Osteocyte (in vitro differentiated cells): ENCODE measurements at places on chromosomes 16 and 17.

- DNase-seq = no peak
These were observed 52.6 kb downstream of the PLCG2 start for GRCh38 chr16:81831722-81832126.

- no peak for DNase-seq
These were observed 42.0 kb downstream of the MGAT5B start for GRCh38 chr17:76909971-76910760.

DNA sequence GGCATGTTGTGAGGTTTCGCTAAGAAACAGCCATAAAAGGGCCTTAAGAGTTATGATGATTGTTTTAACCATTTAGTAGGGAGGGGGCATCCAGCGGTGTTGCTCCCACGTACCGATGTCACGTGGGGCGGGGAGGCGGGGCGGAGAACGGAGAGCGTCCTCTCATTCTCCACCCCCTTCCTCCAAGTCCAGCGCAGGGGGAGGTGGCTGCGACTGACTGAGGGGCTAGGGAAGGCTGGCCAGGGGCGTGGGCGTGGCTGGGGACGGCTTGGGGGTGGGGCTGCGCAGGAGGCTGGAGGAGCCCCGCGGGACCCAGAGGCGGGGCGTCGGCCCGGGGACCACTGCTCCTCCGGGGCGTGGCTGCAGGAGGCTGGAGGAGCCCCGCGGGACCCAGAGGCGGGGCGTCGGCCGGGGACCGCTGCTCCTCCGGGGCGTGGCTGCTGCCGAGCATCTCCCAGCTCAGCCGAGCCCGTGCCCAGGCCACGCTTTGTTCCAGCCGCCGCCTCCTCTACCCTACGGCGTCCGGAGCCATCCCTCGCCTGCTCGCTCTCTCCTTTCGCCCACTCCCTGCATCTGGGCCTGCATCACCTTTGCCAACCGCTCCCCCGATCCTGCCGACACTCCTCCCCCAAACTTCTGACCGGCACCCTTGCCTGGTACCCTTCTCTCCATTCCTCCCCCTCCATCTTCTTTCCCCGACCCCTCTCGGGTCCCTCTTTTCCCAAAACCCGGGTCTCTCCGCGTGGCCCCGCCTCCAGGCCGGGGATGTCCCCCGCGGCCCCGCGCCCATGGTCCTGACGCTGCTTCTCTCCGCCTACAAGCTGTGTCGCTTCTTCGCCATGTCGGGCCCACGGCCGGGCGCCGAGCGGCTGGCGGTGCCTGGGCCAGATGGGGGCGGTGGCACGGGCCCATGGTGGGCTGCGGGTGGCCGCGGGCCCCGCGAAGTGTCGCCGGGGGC, at the start of gene SARM1:
Gene SARM1 (plus strand): TSS at position 450 of the 958 bp plus-strand sequence. CDS start 339 bp downstream, at position 789.
- peak; percentile 95 for DNase-seq

- DNase-seq = no peak
These were observed 190.1 kb downstream of the C16orf78 start for GRCh38 chr16:49563666-49564065.

DNA sequence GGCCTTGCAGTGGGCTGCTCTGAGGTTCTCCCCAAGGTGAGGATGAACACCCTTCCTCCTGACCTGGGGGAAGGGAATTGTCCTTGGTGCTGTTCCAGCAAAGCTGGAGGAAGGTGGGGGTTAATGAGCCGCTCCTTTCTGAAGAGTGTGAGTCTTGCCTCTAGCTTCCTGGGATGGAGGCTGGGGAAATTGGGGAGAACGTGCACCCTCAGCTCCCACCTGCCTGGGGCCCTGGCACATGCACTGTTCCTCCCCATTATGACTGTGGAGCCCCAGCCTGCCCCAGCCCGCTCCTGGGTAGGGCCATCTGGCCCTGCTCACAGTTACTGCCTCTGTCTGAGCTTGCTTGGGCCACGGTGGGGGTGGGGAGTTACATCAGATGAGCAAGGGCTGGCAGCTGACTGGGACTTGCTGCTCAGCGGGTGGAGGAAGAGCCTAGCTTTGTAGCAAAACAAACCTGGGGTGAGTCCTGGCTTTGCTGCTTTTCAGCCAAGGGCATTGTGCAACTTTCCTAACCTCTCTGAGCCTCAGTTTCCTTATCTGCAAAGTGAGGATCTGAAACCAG, 11.1 kb downstream of the TNS4 start:
- no peak for DNase-seq

DNA sequence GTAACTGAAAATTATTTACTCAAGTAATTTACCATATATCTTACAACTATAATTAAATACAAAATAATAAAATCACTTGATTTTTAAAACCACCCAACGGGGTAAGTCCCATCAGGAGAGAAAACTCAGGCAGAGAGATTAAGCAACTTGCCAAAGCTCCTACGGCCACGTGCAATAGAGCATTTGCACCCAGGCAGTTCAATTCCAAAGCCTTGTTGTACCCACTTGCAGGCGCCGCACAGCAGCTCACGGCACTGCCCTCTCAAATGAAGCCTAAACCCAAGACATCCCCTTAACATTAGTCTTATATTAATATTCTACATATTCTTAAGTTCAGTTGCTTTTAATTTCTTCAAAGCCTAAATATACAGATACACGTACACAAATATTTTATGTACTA, 75.7 kb downstream of the SPAG9 start:
- DNase-seq = no peak

GRCh38 chr17:57552114-57552624, 192.9 kb downstream of the CCDC182 start:
- DNase-seq = no peak

GRCh38 chr16:88297178-88297720, 85.5 kb upstream of the ZNF469 start:
- DNase-seq = no peak

DNA sequence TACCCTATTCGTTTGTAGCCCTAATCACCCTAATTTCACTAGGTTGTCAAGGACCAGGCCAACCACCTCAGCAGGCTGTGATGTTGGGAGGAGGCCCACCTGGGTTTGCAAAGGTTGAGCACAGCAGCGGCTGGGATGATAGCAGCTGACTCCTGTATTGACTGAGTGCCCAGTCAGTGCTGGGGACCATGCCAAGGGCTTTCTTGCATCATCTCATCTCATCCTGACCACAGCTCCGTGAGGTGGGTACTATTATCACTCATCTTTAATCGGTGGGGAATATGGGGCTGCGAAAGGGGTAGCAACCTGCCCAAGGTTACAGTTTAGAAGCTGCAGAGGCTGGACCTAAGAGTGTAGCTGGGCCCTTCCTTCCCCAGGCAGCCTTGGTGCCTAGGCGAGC, 11.7 kb downstream of the ATPAF2 start:
- DNase-seq = no peak

DNA sequence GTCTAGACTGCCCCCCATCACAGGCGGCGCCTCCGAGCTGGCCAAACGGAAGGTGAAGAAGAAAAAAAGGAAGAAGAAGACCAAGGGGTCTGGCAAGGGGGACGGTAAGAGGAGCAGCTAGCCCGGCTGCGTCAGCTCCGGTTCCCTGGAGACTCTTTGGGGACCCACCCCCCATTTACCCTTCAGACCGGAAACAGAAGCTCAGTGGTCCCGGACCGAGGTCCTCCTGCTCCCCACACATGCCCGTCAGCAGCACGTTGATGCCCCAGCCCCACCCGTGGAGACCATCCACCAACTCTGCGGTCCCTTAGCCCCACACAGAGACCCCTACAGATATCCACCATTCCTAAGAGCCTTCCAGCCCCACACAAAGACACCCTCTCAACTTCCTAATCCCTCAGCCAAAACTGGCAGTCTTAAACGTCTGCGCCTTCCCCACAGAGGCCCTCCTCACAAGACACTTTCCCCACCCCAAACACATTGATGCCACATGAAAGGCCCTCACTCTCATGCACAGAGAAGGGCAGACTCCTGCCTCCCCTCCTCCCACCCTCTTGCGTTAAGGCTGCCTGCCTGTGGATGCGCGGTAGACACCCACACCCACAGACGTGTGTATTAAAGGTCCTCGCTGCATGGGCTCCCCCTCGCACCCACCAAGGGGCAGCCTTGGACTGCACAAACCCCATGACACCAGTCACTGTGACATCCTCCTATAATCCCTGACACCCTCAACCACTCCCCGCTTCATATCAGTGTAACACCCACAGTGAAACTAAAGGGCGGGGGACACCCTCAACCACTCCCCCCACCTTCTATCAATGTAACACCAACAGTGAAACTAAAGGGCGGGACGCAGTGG, 58.2 kb upstream of the RPH3AL start:
- DNase-seq = no peak

DNA sequence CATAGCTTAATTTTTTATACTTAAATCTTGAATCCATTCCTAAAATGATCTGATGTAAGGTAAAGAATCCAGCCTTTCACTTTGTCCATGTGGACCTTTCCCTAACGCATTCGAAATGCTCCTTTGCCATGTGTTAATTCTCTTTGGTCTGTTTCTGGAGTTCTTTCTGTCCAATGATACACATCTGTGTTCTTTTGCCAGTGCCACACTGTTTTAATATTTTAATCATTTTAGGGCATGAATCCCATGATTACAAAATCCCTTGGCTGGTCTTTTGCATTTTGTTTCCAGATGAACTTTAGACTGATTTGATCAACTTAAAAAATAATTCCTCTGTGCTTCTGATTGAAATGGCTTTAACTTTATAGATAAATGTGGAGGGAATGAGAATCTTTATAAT, 74.1 kb downstream of the NTN1 start:
- DNase-seq = no peak

DNA sequence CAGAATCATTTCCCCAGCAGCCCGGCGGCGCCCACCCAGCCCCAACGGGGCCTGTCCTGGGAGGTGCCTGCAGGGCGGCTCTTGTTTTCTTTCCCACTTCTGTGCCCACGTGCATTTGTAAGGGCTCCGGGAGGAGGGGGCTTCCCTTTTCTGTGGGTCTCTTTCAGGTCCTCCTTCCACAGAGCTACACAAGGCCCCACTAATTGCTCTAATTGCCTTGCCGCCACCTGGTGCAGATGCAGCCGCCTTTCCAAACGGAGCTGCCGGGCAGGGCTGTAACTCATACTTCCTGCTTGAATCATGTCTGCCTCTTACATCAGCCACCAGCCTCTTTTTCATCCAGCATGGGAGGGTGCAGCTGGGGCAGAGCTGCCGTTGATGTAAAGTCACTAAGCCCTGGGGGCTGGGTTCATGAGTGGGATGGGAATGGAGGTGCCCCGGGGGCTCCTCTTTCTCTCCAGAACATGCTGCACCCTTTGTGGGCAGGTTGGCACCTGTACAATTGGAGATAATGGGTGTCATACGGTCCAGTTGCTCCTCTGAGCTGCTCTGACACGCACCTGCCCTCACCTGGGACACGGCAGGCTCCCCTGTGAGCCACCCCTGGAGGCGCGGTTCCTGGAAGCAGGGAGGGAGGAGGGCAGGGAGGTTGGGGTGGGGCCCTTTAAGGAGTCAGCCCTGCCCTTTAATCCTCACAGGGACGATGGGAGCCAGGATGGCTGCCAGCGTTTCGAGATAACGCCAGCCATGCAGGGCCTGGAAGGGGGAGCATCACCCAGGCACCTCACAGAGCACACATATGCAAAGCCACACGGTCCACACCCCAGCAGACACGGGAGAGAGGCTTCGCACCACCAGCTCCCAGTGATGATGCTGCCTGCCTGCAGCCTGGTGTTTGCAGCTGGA, 41.1 kb upstream of the KLHDC4 start:
- peak; percentile 93 for DNase-seq

DNA sequence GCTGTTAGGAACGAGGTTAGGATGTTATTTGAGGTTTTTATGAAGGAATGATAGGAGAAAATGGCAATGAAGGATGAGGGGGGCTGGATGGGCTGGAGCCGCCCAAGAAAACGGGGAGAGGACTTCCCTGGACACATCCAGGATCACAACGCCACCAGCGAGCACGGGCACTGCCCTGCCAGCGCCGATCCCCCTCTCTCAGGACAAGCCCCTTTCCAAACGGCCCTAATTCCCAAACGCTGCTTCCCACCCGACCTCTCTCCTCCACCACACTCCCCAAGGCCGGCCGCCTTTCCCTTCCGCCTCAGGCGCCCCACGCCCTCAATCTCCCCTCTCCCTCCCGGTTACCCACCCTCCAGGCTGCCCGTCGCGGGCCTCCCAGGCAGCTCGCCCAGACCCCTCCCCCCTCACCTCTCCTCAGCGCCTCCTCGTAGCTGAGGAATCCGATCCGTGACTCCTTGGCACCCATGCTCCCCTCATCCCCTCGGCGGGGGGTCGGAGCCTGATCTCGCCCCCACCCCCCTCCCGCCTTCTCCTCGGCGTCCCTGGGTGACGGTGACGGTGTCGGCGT, 377 bp downstream of the USP32 start:
- peak; percentile 90 for DNase-seq

DNA sequence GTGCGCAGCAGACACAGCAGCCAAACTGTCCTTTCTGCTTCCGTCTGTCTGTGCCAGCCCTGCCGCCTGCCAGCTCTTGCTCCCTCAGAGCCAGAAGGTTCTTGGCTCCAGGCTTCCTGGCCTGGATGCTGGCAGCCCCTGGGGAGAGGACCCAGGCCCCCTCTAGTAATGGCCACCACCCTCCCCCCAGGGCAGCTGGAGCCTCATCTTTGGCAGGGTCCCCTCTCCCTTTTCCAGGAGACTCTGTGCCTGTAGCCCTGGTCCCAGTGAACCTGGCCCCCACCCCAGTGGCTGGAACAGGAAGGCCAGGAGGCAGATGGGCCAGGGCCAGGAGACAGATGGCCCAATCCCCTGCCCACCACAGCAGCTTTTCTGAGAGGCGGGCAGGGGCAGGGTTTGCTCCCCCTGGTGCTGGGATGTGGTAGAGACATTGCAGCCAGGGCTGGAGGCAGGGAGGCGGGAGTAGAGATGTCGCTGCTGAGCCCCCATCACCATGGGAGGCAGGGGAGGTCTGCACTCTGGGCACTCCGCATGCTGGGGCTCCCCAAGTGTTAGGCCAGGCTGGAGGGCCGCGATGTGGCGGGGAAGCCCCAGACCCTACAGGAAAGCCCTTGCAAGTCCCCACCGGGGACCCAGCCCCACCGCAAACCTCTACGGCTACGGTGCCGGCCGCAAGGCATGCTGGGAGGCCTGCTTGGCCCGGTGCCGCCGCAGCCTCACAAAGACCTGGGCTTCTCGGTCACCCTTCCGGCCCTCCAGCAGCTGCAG, 16.7 kb downstream of the UNC13D start:
- DNase-seq = no peak

DNA sequence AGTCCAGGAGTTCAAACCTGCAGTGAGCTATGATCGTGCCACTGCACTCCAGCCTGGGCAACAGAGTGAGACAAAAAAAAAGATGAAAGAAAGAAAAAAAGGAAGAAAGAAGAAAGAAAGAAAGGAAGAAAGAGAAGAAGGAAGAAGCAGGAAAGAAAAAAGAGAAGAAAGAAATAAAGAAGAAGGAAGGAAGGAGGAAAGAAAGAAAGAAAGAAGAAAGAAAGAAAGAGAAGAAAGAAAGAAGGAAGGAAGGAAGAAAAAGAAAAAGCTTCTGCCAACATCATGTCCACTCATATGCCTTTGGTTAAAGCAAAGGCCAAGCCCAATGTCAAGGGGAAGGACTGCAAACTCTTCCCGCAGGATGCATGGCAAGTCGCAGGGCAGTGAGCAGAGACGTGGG, 143.2 kb downstream of the IRX3 start:
- DNase-seq = no peak

DNA sequence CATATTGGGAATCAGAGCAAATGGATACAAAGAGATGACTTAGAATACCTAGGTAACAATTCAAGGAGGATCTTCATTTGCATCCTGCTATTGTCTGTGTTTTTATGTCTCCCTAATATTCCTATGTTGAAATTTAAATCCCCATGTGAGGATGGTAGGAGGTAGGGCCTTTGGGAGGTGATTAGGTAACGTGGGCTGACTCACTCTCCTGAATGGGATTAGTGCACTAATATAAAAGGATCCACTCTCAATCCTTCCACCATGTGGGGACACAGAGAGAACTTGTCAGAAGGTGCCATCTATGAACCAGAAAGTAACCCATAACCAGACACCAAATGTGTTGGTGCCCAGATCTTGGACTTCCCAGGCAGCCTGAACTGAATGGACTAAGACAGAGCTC, 83.4 kb downstream of the CDH8 start:
- no peak for DNase-seq
